Ecto neural progenitor cell (in vitro differentiated cells): ENCODE measurements at places on chromosomes 1 and 21.

DNA sequence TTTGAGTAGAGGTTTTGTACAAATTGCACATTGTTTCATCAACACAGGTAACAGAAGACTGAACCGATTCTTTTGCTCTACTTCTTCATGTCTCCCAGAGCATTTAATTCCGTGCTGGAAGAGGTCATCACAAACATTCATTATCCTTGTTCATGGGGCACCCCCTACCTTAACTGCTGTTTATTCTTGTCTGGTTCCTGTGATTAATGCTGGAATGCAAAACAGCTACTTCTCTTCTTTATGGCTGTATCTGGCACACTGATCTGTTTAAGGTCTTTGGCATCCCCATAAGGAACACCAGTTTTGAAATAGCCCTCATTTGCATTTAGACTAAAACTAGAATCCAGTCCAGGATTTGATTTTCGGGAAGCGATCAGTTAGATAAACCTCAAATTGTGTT lies 42.2 kb downstream of the NTNG1 start:
- DNase-seq, result no peak

GRCh38 chr1:109930252-109930993 lies 19.8 kb downstream of the CSF1 start:
- DNase-seq, result no peak

GRCh38 chr1:10836726-10837125 lies 40.3 kb upstream of the CASZ1 start:
- DNase-seq, result no peak

DNA sequence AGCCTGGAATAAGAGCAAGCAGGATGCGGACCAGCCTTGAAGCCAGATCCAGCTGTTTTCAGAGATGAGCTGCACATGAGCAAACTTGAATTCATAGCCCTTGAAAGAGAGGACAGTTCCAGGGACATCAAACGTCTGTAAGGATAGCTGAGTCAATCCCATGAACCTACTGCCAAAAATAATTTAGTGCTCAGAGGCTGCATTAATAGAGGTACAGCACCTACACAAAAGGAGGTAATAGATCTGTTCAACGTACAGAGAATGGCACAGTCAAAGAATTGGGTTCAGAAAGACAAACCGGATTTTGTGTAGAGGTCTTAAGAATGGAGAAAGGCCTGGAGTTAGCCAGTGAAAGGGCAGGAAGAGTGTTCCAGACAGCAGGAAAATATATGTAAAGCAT lies 110.8 kb upstream of the ZC3H12A start:
- no peak for DNase-seq

GRCh38 chr1:17925290-17926237 lies 170.4 kb downstream of the ACTL8 start:
- no peak for DNase-seq

DNA sequence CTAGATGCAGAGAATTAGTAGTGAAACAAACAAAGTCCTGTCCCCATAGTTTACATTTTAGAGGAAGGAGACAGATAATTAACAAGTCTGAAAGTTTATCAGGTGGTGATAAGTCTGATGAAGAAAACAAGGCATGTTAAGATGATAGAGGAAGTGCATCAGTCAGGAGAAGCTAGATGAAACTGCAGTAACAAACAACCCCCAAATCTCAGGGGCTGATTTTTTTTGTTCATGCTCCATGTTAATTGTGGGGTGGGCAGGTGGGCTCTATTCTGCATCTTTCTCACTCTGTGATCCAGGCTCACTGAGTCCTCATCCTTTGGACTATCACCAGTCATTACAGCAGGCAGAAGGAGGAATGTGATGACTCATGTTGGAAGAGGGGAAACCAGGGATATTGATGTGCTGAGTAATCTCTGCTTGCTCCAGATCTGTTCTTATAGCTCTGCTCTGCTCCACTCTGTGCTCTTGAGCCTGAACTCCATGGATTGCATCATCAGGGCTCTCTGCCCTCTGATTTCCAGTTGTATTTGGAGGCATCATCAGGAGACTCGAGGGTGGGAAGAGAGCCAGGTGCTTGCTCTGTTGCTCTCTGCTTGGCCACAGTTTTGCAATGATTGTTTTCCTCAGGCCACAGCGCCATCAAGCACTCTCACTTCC lies 166.9 kb downstream of the IER5 start:
- DNase-seq, result no peak
